ENCODE measurements at places on chromosomes 5 and 9. TPM values are rescaled to one million over a fixed set of nuclear protein-coding genes. Genes with fewer than 3 reads are reported as not detected.

SVEP1 gene
- total RNA-seq = 5.5 TPM

TPPP gene
- 0.17 TPM for total RNA-seq

GM2A gene
- 22.0 TPM for total RNA-seq

CARD6 gene
- total RNA-seq = 2.4 TPM

AJM1 gene
- total RNA-seq = 0.45 TPM

RANBP3L gene
- not detected for total RNA-seq

TXNDC8 gene
- not detected for total RNA-seq

SOWAHA gene
- not detected for total RNA-seq

ASS1 gene
- 23.5 TPM for total RNA-seq

PCDHGA3 gene
- 0.34 TPM for total RNA-seq

PPP1R26 gene
- 7.9 TPM for total RNA-seq

PLPPR1 gene
- total RNA-seq = not detected

SPIN1 gene
- total RNA-seq = 67.1 TPM

SLC6A18 gene
- total RNA-seq = not detected

ZNF169 gene
- total RNA-seq = 1.2 TPM

EQTN gene
- not detected for total RNA-seq

DMGDH gene
- 2.5 TPM for total RNA-seq

PAXX gene
- 32.9 TPM for total RNA-seq

NXNL2 gene
- total RNA-seq = 1.5 TPM

SOX30 gene
- 0.15 TPM for total RNA-seq

PCA3 gene
- not detected for total RNA-seq

LPAR1 gene
- 106 TPM for total RNA-seq

SLC36A3 gene
- not detected for total RNA-seq

TRIM36 gene
- total RNA-seq = 1.5 TPM

RLN2 gene
- not detected for total RNA-seq

KIF27 gene
- total RNA-seq = 0.67 TPM

ETF1 gene
- 81.9 TPM for total RNA-seq

FANCG gene
- total RNA-seq = 48.5 TPM

HDAC3 gene
- total RNA-seq = 45.4 TPM

BAAT gene
- under 0.01 TPM for total RNA-seq

C1QTNF3 gene
- total RNA-seq = 0.34 TPM

QRFP gene
- total RNA-seq = not detected

FRMPD1 gene
- total RNA-seq = not detected

SPINK5 gene
- not detected for total RNA-seq

PPP2R2B gene
- total RNA-seq = under 0.01 TPM
